Pancreas (tissue), 10 donors: ENCODE measurements at places on chromosomes 1 and 21. TPM values are rescaled to one million over a fixed set of nuclear protein-coding genes. Genes with fewer than 3 reads are reported as not detected.

The EFNA1 gene
- 35.4 TPM for total RNA-seq

The SPRR5 gene
- total RNA-seq: not detected

The CRP gene
- 12.5 TPM for total RNA-seq

The KCNE2 gene
- not detected for total RNA-seq

The DFFA gene
- 12.9 TPM for total RNA-seq

The KMO gene
- total RNA-seq: 0.09 TPM

- DNase-seq: no peak
These were observed 108.9 kb upstream of the ZBTB40 start for GRCh38 chr1:22342734-22343191.

GRCh38 chr1:91349524-91349923 is 55.1 kb downstream of the HFM1 start:
- DNase-seq: no peak

- no peak for DNase-seq
These were observed 54.4 kb downstream of the CNIH3 start for GRCh38 chr1:224670506-224670905.

DNA sequence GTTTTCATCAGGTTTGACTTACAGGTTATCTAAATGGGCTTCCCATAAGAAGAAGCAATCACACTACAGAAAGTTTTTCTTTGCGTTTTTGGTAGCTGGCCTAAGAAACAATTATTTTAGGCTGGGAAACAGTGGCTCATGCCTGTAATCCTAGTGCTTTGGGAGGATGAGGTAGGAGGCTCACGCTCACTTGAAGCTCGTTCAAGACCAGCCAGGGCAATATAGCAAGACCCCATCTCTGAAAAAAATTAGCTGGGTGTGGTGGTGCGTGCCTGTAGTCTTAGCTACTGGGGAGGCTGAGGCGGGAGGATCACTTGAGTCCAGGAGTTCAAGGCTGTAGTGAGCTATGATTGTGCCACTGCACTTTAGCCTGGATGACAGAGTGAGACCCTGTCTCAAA is 1.6 kb upstream of the REN start:
- DNase-seq: no peak

DNA sequence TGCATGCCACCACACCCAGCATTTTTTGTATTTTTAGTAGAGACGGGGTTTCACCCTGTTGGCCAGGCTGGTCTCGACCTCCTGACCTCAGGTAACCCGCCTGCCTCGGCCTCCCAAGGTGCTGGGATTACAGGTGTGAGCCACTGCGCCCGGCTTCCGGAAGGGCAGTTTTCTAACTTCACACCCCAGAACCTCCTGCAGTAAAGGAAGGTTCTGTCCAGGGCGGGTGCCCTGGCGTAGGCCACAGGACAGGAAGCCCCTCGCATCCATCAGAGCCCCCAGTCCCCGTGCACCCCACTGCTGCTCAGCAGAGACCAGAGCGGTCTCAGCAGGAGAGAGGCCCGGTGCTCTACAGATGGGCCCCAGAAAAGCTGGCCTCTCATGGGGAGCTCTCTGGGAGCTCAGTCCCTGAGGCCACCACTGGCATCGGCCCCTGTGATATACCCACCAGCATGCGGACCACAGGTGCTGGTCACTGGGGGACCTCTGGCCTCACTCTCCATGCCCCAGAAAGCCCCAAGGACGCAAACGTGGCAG is 4.1 kb upstream of the DNMT3L start:
- no peak for DNase-seq

DNA sequence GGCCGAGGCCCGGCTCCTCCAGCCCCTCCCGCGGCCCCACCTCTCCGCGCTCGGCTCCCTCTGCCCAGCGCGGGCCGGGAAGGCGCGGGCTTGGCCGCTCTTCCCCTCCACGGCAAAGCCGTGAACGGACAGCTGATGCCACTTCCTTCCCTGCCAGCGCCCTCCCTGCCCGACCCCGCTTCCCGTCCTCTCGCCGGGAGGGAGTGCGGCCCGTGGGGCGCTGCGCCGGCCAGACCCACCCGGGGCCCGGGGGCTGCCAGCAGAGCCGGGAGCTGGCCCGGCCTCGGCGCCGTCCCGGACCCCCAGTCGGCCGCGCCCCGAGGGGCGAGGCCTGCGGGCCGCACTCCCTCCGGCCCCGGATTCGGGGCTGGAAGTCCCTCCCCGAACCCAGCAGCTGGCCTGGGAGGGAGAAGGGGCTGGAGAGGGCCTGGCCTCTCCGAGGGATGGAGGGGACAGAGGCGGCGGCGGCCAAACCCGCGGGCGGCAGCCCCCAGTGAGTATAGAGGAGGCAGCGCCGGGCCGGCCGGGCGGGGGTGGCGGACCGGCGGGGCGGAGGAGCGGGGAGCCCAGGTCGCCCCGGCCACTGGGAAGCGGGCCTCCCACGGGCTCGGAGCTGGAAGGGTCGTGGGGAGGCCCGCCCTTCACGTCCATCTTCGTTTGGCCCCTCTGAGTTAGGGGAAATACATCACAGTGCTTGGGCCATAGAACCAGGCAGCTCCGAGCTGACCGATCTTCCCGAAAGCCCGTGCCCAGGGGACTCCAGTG is at the start of gene KIAA1614:
Gene KIAA1614 (plus strand): TSS at position 97 of the 765 bp plus-strand sequence. CDS start 347 bp downstream, at position 444.
- peak; percentile 70 for DNase-seq

GRCh38 chr1:62307895-62308492 is 11.2 kb downstream of the KANK4 start:
- DNase-seq: no peak

DNA sequence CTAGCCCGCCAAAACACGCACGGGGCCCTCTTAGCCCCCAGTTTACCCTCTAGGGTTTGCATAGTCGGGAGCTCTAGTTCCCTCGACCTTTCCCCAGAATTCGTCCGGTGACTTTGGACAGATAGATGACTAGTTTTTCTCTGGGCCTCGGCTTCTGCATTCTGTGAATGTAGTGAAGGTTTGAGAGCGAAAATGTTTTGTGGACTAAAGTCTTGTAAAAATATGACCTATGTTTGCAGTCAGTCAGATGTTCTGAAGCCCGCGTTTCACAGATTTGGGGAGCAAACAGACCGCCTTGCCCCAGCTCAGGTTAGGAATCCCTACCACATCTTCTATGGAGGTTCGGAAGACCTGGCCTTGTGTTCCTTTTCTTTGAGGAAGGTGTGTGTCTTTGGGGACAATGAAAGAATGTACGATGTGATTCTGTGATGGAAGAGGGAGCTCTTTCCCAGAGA is 401 bp downstream of the UQCRH start:
- no peak for DNase-seq

DNA sequence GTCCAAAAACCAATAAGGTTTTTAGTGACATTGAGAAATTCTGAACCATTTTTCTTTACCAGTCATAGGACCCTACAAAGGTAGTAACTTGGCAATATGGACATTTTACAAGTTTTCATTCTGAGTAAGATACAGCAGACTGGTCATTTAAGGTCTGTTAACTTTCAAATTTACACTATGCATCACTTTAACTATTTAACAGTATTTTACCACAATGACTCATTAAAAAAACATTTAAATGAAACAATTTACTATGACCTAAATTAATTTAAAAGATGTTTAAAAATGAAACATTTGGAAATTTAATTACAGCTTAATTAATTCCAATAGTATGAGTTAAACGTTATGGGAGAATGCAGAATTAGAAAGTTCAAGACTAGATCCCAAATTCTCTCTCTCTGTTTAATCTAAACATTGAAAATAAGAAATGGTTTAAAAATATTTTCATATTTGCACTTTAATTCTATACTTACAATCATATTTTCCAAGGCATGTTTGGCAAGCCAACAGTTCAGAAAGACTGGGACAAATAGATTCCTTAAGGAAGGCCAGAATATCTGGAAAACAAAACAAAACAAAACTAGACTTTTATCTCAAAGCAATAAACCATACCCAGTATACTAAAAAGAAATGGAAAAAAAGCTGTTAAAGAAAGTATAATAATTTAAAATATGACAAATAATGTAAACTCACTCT is 140.9 kb downstream of the KCNT2 start:
- no peak for DNase-seq

- no peak for DNase-seq
These were observed 37.0 kb downstream of the NAV1 start for GRCh38 chr1:201575912-201576311.
